ENCODE measurements at places on chromosomes 13 and 19. TPM values are rescaled to one million over a fixed set of nuclear protein-coding genes. Genes with fewer than 3 reads are reported as not detected.

DNA sequence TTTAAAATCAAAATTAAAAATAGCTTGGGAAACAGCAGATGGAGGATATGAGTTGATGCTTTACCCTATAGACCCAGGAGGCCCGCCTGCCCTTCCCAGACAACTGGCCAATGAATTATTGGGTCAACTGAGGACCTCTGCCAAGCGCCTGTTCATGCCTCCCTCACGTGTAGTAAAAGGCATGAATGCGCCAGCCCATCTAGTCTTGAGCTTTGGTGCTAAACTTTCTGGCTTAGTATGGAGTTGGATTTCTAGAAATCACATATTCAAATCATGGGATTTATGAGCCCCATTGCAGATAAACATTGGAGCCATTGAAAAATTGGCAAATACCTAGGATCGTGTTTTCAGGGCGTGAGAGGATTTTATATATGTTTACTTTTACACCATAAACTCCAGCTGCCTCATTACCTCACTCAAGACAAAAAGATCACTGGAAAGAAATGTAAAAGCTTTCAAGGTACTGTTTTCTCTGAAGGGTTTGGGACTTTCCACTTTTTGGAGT lies 47.1 kb downstream of the COL4A2 start:
- peaks cover 17% of the 10 kb centered on the region for H3K36me3 ChIP-seq
- no peaks in the 10 kb centered on the region for H3K4me1 ChIP-seq

GRCh38 chr19:7636317-7636690 lies 606 bp upstream of the STXBP2 start:
- peaks cover 9% of the 10 kb centered on the region for H3K27me3 ChIP-seq
- peaks cover 16% of the 10 kb centered on the region for H3K36me3 ChIP-seq
- H3K4me3 ChIP-seq: peak overlapping the region; percentile 60
- peaks cover under 1% of the 10 kb centered on the region for H3K4me1 ChIP-seq
- DNase-seq: no peak

The TPGS1 gene
- total RNA-seq: 23.8 TPM

GRCh38 chr13:111201304-111201940 lies 86.3 kb downstream of the ARHGEF7 start:
- peaks cover 25% of the 10 kb centered on the region for H3K4me1 ChIP-seq
- no peak overlapping the region for H3K4me3 ChIP-seq
- no peak for DNase-seq
- H3K27me3 ChIP-seq: no peaks in the 10 kb centered on the region
- peak overlapping the region; percentile 19 for H3K27ac ChIP-seq
- peaks cover 10% of the 10 kb centered on the region for H3K36me3 ChIP-seq

The TRPM4 gene
- 158 TPM for total RNA-seq

DNA sequence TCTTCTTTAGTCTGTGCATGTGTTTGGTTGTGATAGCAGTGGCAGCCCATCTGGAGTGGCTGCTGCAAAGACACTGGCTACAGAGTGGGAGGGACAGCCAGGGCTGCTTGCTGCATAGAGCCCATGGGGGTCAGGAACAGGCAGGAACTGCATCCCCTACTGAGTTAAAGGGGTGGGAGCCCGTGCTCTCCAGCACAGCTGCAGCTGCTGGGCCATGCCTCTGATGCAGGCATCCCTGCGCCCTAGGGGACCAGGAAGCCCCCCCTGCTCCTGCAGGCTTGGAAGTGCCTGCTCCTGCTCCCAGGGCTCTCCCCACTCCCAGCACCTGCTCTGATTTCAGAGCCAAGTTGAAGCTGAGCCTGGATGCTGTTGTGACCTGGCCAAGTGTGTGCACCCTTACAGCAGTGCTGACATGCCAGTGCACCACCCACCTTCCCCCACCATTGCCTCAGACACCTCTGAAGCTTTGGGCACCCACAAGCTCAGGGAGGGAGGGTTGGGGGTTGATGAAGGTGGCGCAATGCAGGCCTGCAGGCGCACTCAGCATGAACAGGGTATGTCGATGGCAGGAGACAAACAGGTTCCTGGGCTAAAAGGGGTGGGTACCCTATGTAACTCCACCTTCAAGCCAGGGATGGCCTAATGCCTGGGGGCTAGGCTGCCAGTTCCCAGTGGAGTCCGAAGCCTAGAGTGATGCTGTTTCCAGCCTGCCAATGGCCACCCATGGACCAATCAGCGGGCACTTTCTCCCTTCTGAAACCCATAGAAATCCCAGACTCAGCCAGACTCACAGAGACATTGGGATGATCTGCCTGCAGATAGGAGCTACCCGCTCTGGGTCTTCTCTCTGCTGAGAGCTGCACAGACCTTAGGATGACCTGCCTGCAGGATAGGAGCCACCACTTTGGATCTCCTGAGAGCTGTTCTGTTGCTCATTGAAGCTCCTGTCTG lies 919.9 kb upstream of the MIR17HG start:
- no peaks in the 10 kb centered on the region for H3K4me1 ChIP-seq
- H3K27me3 ChIP-seq: no peaks in the 10 kb centered on the region

DNA sequence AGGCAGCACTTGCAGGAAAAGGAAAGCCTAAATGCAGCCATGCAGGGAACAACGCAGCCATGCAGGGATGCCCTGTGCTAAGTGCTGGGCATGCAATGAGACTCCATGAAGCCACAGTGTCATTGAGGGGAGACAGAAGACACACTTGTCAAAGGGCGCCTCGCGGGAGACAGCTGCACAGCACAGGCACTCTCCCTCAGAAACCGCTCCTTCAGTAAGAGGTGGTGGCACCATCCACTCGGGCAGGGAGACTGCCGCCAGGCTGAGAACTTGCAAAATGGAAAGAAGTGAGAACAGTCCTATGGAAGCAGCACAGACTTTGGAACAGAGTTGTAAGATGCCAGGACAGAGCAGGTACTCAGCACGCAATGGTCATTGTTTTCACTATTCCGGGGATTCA lies 51.1 kb downstream of the GGACT start:
- DNase-seq: no peak
- H3K4me1 ChIP-seq: peaks cover 7% of the 10 kb centered on the region
- H3K36me3 ChIP-seq: no peaks in the 10 kb centered on the region
- no peak overlapping the region for H3K4me3 ChIP-seq
- no peak overlapping the region for H3K27ac ChIP-seq

DNA sequence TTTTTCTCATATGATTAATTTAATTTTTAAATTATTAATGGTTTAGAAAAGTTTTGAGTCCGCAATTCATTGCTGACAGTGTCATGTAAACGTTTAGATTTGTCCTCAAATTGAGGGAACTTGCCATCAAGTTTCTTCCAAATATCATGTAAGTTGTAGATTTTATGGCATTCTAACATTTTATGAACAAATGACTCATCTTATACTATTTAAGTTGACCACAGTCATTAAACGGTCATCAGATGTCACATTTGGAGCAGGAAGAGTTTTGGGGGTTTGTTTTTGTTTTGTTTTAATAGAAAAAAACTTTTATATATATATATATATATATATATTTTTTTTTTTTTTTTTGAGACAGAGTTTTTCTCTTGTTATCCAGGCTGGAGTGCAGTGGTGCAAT lies 4.3 kb downstream of the ZNF114 start:
- H3K27me3 ChIP-seq: peaks cover 44% of the 10 kb centered on the region
- H3K36me3 ChIP-seq: no peaks in the 10 kb centered on the region
- no peak overlapping the region for H3K4me3 ChIP-seq

The FIZ1 gene
- 16.8 TPM for total RNA-seq

The LSM4 gene
- 185 TPM for total RNA-seq

The COX6B2 gene
- 18.2 TPM for total RNA-seq

The PRX gene
- 8.6 TPM for total RNA-seq

- H3K4me1 ChIP-seq: no peaks in the 10 kb centered on the region
- no peak overlapping the region for H3K27ac ChIP-seq
- no peak for DNase-seq
- H3K27me3 ChIP-seq: no peaks in the 10 kb centered on the region
- no peaks in the 10 kb centered on the region for H3K36me3 ChIP-seq
Measured at GRCh38 chr13:71661921-71662320, 205.1 kb downstream of the DACH1 start.

DNA sequence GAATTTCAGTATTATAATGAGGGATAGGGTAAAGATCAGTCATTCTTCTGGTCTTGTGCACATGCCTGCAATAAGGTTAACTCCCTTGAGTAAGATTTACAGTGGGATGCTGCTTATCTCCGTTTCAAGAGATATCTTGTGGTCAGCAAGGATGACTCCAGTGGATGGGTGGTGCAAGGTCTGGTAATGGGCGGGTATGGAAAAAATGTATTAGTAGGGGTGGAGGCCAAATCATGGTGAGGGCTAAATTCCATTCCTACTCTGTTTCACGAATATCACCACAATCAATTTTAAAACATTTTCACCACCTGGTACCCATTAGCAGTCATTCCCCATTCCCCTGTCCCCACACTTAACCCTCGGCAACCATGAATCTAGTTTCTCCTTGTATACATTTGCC lies 40.6 kb downstream of the CCDC122 start:
- no peaks in the 10 kb centered on the region for H3K4me1 ChIP-seq
- no peak overlapping the region for H3K27ac ChIP-seq
- H3K27me3 ChIP-seq: no peaks in the 10 kb centered on the region
- no peak overlapping the region for H3K4me3 ChIP-seq

GRCh38 chr13:34627509-34628208 lies 314.4 kb upstream of the NBEA start:
- no peak overlapping the region for H3K27ac ChIP-seq
- peaks cover 13% of the 10 kb centered on the region for H3K4me1 ChIP-seq
- no peaks in the 10 kb centered on the region for H3K27me3 ChIP-seq
- no peak overlapping the region for H3K4me3 ChIP-seq

The RUVBL2 gene
- total RNA-seq: 96.0 TPM

- no peak for DNase-seq
- no peaks in the 10 kb centered on the region for H3K27me3 ChIP-seq
- no peaks in the 10 kb centered on the region for H3K36me3 ChIP-seq
Measured at GRCh38 chr13:68690567-68690966, 1417.1 kb upstream of the ATXN8OS start.

- no peaks in the 10 kb centered on the region for H3K36me3 ChIP-seq
- peak; percentile 70 for DNase-seq
- H3K27me3 ChIP-seq: no peaks in the 10 kb centered on the region
- H3K4me3 ChIP-seq: peak overlapping the region; percentile 78
Measured at GRCh38 chr13:43785650-43786471, 911 bp downstream of the ENOX1 start.

DNA sequence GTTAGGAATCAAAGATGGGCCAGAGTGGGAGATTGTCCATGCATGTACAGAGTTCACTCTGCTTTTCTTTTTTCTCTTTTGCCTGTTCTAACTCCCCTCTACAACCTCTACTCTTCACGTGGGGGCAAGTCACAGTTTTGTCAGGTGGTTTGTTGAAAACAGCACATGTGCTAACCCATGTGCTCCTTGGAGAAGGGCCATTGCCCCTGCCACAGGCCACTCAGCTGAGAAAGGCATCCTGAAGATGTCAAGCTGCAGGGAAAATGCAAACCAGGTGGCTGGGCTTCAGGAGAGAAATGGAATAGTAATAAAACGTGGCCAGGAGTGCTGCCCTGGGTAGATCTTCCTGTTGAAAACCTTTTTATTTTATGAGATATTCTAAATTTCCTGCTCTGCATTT lies 35.3 kb upstream of the SLC10A2 start:
- no peak overlapping the region for H3K27ac ChIP-seq
- H3K4me1 ChIP-seq: no peaks in the 10 kb centered on the region
- H3K36me3 ChIP-seq: no peaks in the 10 kb centered on the region
- DNase-seq: no peak
- no peaks in the 10 kb centered on the region for H3K27me3 ChIP-seq

GRCh38 chr19:16654627-16655026 lies 5.3 kb downstream of the SMIM7 start:
- H3K36me3 ChIP-seq: peaks cover 55% of the 10 kb centered on the region
- H3K4me3 ChIP-seq: no peak overlapping the region
- no peaks in the 10 kb centered on the region for H3K27me3 ChIP-seq
- no peak overlapping the region for H3K27ac ChIP-seq
- peaks cover 56% of the 10 kb centered on the region for H3K4me1 ChIP-seq

DNA sequence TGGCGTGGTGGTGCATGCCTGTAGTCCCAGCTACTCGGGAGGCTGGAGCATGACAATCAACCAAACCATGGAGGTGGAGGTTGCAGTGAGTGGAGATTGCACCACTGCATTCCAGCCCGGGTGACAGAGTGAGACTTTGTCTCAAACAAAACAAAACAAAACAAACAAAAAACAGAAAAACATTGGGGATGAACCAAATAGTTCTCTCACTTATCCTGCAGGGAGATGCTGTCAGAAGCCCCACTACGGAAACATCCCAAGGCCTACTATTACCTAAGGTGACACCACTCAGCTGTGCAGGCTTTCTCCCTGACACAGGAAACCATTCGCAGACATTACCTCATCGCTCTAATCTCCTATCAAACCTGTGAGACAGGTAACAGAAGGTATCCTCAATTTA lies 113.5 kb downstream of the FOXO1 start:
- H3K27ac ChIP-seq: no peak overlapping the region
- no peak for DNase-seq
- H3K27me3 ChIP-seq: no peaks in the 10 kb centered on the region
- no peak overlapping the region for H3K4me3 ChIP-seq
- H3K36me3 ChIP-seq: no peaks in the 10 kb centered on the region

GRCh38 chr13:63190742-63191141 lies 1775.1 kb upstream of the PCDH20 start:
- no peak overlapping the region for H3K27ac ChIP-seq
- no peaks in the 10 kb centered on the region for H3K27me3 ChIP-seq
- H3K36me3 ChIP-seq: no peaks in the 10 kb centered on the region
- no peak for DNase-seq
- no peaks in the 10 kb centered on the region for H3K4me1 ChIP-seq

DNA sequence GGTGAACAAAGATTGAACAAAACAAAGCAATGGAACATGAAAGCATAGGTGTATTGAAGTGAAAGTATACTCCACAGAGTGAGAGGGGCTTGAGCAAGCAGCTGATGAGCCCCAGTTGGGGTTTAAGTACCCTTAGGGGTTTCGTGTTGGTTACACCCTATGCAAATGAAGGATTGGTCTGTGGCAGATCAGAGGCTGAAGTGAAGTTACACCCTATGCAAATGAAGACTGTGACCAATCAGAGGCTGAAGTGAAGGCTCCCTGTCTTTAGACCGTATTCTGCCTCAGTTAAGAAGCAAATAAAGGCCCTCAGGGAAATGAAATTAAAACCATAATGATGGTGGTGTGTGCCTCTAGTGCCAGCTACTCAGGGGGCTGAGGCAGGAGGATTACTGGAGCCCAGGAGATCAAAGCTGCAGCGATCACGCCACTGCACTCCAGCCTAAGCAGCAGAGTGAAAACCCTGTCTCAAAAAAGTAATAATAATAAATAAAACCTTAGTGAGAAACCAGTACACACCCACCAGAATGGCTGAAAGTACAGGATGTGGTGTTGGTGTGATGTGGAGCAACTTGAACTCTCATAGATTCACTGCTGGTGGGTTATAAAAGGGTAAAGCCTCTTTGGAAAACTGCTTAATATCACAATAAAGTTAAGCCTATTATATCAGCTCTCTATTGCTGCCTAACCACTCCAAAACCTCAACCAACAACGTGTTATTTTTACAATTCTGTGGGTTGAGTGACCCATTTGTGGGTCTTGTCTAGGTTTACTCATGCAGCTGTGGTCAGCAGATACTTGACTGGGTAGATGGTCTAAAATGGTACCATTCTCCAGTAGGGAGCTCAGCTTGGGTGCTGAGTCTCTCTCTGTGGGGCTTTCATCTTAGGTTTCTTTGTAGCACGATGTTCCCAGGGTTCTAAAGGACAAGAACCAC lies 12.8 kb upstream of the UPF3A start:
- no peak overlapping the region for H3K27ac ChIP-seq
- H3K4me3 ChIP-seq: no peak overlapping the region
- no peaks in the 10 kb centered on the region for H3K27me3 ChIP-seq
- H3K36me3 ChIP-seq: peaks cover 75% of the 10 kb centered on the region
- no peaks in the 10 kb centered on the region for H3K4me1 ChIP-seq
